Globus pallidus (tissue), 1 donor: ENCODE measurements at places on chromosomes 4 and X.

- DNase-seq: no peak
Observed at GRCh38 chrX:130771648-130772047, 131.4 kb downstream of the ENOX2 start.

GRCh38 chr4:6017030-6017429, 1.2 kb downstream of the C4orf50 start:
- DNase-seq: no peak

DNA sequence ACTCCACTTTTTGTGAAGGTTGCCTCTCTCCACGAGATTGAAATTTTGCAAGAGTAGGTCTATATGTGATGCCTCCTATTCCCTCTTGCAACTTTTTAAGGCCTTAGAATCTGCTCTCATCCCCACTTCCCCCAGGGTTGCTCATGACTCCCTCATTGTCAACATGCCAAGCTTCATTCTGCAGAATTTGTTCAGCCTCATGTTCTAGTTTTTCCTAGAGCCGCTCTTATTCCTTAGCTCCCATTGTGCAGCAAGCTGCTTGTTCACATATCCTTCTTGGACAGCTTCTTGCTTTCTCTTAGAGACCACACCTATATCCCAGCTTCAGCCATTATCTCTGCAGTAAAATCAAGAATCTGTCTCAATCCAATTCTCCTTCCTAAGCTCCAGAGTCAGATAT, 82.4 kb downstream of the CNGA2 start:
- DNase-seq: no peak

DNA sequence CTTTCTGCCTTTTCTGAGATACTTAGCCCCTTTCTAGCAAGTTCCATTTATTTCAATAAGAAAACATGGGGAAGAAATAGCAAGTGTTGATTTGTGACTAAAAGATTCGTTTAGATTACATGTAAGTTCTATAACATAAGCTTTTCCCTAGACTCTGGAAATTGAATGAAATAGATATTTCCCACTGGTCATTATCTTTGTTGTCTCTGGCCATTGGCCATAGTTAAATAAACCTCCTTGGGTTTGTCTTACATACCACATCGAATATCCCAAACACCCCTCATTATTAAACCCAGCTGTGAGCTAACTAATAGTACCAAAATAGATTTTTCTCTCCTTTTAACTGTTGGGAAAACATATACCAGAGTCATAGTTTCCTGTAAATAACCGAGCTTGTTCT, 534.8 kb downstream of the IQCM start:
- no peak for DNase-seq

DNA sequence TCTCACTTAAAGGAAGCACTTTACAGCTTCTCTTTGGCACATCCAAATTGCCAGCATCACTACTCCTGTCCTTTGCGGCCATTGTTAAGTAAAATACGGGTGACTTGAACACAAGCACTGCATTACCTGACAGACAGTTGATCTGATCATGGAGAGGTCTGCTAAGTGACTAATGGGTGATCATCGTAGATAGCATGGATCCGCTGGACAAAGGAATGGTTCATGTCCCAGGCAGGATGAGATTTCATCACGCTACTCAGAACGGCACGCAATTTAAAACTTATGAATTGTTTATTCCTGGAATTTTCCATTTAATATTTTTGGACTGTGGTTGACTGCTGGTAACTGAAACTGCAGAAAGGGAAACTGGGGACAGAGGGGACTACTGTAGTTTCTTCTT, 94.1 kb downstream of the NEUROG2 start:
- DNase-seq: no peak

DNA sequence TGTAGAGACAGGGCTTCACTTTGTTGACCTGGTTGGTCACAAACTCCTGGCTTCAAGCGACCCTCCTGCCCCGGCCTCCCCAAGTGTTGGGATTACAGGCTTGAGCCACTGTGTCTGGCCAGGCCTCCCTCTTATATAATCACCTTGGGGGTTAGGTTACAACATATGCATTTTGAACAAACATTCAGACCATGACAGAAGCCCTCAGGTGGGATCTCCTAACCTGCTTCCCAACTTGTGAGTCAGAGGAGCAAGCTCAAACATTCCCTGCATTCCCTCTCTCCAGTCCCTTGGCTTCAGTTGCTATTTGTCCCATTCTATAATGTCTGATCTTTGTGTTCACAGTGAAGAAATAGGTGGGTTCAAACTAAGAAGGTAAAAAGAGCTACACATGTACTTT, 76.5 kb upstream of the NRK start:
- DNase-seq: no peak

GRCh38 chr4:109942292-109942926, 29.7 kb downstream of the EGF start:
- DNase-seq: no peak

DNA sequence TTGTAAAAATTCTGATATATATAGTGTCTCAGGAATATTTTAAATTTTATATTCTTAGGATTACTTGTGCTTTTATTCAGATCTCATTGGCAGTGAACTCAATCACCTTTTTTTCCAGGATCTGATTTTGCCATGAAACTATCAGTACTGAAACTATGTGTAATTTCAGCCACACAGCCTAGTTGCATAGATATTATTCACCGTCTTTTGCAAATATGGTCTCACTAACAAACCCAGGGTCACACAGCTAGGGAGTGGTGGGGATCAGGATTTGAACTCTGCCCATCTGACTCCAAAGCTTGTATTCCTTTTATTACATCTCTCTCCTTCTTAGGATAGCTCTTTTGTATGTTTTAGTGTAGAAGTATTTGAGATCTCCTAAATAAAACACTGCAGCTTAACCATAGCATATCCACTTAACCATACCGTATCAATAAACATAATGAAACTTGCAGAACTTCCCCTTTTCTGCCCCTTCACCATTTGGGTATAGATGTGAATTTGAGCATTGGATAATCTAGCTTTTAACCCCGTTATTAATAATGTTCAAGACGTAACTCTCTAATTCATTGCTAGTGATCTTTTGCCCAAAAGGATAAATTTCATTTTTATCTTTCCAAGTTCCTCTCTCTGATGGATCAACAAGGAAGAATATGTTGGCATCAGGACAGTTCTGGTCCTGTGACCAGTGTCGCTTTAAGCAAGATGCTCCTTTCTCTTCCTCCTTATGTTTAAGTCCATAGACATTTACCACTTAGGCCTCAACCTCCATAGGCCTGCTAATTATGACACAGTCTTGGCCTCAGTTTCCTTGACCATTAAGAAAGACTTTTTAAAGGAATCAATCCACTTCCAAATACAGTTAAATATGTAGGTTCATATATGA, 74.6 kb downstream of the RAPGEF2 start:
- DNase-seq: no peak

DNA sequence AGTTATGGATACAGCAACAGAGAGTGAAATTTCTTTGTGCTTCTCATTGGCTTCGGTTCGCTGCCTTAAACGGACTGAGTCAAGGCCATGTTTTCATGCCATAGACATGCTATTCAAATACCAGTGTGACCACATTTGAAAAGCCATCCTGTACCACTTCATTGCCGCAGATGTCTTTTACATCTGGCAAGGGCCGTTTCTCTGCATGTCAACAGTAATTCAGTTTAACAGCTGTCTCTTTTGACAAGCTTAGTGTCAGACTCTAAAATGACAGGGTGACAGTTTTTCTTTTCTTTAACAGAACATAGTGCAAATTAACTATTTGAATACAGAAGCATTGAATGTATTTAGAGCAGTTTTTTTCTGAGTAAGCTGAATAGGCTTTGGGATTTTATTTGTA, 362.2 kb upstream of the POU3F4 start:
- DNase-seq: no peak

- DNase-seq: no peak
Observed at GRCh38 chr4:867526-868250, 41.8 kb upstream of the CPLX1 start.

DNA sequence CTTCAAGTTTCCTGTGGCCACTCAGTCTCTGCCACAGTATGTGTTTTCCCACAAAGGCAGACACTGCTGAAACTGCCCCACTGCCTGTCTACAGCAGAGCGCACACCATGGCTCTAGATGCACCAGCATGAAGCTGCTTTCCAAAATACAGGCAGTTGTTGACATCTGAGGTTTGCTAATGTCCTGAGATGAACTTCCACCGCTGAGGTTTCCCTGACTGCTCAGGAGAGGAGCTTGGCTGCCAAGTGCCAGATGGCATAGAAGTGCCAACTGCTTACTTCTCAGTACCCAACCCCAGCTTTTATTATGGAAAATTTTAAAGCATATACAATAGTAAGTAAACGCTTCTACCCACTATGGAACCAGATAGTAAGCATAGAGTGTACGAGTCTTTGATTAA, 61.0 kb upstream of the EXOC1L start:
- no peak for DNase-seq

DNA sequence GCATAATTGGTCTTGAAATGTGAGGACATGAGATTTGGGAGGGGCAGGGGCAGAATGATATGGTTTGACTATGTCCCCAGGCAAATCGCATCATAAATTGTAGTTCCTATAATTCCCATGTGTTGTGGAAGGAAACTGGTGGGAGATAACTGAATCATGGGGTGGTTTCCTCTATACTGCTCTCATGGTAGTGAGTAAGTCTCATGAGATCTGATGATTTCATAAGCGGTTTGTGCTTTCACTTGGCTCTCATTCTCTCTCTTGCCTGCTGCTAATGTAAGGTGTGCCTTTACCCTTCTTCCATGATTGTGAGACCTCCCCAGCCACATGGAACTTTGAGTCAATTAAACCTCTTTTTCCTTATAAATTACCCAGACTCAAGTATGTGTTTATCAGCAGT, 2595.9 kb downstream of the PCDH7 start:
- no peak for DNase-seq

DNA sequence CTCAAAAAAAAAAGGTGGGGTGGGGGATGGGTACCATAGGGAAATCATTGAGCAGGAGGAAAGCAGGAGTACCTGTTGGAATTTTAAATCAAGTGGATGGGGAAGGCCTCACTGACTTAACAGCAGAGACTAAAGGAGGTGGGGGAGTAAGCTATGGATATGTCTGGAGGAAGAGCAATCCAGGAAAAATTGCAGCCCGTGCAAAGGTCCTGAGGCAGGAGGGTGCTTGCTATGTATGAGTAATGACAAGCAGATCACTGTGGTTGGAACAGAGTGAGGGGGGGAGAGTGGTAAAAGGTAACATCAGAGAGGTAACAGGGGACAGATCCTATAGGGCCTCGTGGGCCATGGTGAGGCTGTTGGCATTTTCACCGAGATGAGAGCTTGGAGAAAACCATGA, 4.1 kb downstream of the FTSJ1 start:
- no peak for DNase-seq

DNA sequence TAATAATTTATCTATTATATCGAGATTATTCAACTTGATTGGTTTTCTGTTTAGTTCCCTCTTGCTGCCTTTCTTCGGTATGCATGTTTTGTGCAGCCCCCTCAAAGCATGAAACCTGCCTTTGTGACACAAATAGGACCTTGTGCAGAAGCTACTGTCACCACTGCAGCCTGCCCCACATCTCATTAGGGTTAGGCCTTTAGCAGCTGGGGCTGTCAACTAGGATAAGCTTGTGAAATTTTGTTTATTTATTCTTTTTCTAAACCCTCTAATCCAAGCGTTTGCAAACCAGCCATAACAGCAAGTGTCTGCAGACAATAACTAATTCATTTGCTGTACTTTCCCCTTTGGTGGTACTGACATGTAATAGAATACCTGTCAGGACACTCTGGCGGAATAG, 258.9 kb downstream of the RCHY1 start:
- no peak for DNase-seq

DNA sequence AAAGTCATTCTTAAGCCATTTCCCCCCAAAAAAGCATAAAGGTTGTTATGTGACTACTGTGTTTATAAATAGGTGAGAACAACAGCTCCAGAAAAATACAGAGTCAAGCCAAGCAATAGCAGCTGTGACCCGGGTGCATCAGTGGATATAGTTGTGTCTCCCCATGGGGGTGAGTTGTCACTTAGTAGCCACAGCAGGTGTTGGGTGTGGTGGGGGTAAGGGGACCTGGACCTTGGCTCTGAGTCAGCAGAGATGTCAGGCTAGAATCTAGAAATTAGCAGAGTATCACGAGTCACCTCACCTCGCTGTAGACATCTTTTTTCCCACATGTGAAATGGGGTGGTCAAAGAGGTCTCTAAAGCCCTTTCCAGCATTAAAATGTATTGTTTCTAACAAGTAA, 42.4 kb downstream of the MOSPD2 start:
- DNase-seq: no peak

GRCh38 chr4:66795724-66796123, 749.6 kb downstream of the CENPC start:
- no peak for DNase-seq

- DNase-seq: no peak
Observed at GRCh38 chrX:48626401-48627298, 29.4 kb downstream of the WDR13 start.

DNA sequence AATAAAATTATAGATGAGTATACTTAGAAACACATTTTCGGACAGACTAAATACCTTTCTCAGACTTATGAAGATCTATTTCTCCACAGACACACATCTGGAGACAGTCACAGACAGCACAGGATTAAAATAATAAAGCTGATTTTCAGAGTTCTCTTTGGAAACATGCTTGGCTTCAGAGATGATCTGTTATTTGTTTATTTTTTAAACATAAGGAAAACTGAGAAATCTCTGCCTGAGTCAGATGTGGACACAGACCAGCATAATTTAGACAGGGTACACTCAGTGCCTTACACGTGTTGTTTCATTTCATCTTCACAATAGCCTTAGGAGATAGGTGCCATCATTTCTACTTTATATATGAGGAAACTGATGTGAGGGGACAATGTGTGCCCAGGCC, 92.1 kb downstream of the SLC9A7 start:
- no peak for DNase-seq

DNA sequence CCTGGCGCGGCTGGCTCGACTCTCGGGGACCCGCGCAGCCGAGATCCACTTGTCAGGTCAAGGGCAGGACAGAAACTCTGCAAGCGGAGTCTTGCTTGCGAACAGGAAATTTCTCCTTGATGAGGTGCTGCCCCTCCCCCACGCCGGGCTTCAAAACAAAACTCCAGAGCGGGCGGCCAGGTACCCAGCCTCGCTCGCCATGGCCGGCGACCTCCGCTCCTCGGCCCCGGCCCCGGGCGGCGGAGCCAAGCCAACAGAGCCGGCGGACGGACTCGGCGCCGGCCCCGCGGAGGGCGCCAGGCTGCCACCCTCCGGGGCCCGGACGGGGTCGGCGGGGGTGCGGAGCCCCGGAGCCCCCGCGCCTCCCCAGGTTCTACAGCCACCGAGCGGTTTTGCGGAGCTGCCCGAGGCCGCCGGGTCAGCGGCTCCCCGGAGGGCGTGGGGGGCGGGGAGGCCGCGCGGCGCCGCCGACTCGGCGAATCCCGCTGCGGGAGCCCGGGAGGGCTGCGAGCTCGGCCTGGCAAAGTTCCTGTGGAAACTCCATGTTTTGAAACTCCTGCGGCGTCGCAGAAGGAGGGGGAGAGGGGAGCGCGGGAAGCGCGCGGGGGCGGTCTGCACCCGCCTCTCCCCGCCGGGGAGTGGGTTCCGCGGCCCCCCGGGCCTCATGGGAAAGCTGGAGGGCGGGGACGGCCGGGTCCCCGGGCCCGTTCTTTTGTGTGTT, 11.7 kb upstream of the BCOR start:
- no peak for DNase-seq

- DNase-seq: peak; percentile 52
Observed at GRCh38 chr4:26992657-26993361, 132.2 kb downstream of the STIM2 start.
